ENCODE measurements at places on chromosomes 6 and 20.
A peak's percentile ranks its signal among the peaks of the same experiment; 100 is the strongest.

DNA sequence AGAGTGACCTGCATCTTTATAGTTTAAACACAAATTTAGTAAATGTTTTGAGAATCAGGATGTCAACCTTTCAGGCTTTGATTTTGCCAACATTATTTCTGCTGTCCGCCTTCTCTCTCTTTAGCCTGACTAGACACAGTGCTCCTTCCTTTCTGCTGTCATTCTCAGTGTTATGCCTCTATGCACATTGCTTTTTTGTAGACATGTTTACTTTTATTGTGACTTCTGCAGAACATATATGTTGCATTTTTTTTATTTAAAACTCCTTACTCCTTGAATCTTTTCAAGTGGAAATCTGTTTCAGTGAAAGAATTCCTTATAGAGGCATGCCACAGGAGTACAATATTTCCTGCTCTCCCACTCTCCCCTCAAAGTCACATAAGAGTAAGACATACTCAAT, 64.2 kb downstream of the LAMA4 start:
- DNase-seq = no peak

GRCh38 chr6:24963339-24963738, 27.6 kb upstream of the RIPOR2 start:
- no peak for DNase-seq

DNA sequence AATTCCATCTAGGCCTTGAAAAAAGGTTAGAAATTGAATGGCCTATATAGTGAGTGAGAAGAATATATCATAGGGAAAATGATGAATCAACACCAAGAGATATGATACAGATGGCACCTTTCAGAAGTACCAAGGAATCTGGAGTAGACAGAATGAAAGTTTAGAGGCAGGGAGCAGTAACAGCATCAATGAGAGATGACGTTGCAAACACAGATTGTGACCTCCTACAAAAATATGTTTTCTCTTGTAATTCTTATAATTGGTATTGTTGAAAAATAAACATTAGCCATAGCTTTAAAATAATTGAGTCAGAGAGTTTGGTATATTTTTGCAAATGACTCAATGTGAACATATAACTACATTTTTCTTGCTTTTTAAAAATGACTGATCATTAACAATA, 1223.1 kb upstream of the GJE1 start:
- DNase-seq = no peak

DNA sequence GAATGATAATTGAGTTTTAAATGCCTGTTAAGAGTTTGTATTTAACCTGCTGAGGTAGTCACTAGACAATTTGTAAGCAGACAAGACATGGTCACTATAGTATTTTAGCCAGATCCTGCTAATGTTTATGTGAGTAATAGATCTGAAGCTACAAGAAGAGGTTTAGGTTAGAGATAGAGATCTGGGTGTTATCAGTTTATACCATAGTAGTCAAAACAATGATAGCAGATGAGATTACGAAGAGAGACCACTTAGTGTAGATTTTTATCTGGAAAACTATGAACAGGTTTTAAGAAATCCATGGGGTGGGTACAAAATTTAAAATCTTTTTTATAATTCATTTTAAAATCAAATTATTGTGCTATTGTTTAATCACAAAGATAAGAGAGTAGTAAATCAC, 47.5 kb downstream of the PHIP start:
- no peak for DNase-seq

DNA sequence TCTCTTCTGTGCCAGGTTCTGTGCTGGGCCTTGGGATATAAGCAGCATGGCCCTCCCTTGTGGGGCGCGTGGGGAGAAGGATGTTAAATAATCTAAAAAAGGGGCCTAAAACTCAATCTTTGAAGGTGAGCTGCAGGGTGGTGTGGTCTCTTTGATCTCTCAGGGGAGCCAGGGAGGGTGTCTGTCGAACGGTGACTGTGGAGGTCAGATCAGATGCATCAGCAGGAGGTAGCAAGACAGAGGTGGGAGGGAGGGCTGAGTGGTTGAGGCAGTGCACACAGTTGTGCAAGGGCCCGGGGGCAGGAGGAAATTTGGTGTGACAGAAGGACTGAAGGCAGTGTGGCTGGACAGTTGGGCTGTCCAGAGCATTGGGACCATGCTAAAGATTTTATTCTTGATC, 287.3 kb downstream of the BMP7 start:
- no peak for DNase-seq

DNA sequence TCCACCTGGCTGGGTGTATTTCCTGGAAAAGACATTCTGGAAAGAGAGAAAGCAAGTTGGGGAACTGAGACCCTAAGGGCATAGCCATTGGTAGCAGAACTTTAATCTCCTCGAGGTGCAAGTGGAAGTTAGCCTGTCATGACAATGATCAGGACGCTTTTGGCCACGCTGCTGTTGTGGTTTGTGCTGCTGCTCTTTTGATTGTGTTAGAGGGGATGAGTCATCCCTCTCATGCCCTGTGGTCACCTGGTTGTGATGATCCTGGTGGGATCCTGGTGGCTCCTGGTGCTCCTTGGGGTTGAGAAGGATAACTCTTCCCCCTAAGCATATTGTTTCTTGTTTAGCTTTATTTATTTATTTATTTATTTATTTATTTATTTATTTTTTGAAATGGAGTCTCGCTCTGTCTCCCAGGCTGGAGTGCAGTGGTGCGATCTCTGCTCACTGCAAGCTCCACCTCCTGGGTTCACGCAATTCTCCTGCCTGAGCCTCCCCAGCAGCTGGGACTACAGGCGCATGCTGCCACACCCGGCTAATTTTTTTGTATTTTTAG, 350.3 kb downstream of the KIF16B start:
- DNase-seq = no peak

DNA sequence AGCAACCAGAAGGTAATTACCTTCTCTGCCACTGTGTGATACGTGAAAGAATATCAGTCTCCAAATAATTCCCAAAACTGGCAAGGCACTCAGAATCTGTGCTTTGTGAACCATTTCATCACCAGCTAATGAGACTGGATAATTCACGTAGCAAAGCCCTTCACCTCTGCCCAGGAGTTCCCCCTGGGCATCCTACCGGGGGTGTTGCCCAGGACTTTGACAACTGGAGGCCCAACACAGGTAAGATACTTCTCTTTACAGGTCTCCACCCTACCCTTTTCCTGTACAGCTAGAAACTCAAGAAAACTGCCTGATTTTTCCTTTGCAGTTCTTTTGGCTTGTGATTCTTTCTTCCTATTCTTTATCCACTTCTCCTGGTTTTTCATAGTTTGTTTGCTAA, 2.7 kb upstream of the CD24 start:
- no peak for DNase-seq

DNA sequence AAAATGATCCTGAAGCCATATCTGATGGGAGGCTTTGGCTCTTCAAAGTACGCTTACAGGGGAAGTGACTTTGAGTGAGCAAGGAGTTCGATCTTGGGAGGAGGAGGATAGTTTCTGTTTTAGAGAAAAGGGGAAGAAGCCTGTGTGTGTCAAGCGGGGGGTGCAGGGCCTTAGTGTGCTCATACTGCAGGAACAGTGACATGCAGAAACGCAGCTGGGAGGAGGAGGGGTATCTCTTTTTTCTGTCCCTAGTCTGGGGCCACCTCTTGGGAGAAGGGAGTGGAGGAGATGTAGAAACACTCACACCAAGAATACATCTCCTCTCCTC, 19.8 kb downstream of the SIRPD start:
- no peak for DNase-seq

- no peak for DNase-seq
Measured at GRCh38 chr6:61980622-61981021, 305.4 kb downstream of the KHDRBS2 start.

GRCh38 chr6:32181915-32182529, 2.0 kb downstream of the AGER start:
- no peak for DNase-seq

DNA sequence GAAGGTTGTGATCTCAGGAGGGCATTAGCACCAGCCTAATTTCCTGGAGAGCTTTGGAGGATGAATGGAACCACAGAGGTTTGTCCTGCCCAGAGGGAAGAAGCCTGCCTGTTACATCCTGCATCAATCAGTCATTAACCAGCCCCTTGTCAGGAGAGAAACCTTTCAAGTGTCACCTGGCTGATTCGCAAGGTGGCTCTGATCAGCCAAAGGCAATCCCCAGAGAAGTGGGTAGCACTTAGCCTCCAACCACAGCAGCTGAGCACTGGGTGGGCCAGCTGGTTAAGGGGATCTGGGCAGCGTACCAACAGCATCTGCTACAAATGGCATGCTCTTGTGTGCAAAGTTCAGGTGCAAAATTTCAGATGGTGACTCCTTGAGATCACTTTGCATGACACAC, 26.9 kb downstream of the ANKEF1 start:
- no peak for DNase-seq

DNA sequence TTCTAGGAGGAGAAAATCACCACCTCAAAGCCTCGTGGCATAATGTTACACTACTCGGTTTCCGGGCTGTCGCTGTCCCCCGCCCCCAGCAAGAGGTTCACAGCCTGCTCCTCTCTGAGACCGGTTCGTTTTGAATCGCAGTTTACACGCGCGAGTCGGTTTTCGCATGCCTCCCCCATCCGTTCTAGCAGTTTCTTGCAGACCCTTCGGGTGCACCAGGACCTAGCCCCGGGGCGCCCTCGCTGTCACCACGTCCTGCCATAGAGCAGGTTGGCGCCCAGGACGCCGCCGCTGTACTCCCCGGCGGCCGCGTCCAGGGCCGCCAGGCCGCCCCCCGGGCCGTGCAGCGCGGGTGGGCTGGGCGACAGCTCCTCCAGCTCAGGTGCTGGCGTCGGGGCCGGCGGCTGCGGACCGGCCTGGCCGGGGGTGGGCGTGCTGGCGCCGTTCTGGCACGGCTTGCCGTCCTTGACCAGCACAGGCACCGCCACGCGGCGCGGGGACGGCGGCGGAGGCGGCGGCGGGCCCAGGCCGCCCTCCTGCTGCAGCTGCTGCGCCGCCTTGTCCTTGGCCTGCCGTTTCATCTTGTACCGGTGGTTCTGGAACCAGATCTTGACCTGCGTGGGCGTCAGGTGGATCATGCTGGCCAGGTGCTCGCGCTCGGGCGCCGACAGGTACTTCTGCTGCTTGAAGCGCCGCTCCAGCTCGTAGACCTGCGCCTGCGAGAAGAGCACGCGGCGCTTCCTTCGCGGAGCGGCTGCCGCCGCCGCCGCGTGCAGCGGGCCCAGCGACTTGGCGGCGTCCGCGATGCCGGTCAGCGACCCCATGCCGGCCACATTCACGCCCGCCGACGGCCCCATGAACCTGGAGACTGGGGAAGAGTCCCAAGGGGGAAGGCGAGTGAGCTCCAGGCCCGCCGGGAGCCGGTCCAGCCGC, 1.4 kb downstream of the NKX2-4 start:
- DNase-seq = no peak

GRCh38 chr6:26272171-26272637, 92.8 kb upstream of the BTN3A2 start:
- DNase-seq = peak; percentile 14

DNA sequence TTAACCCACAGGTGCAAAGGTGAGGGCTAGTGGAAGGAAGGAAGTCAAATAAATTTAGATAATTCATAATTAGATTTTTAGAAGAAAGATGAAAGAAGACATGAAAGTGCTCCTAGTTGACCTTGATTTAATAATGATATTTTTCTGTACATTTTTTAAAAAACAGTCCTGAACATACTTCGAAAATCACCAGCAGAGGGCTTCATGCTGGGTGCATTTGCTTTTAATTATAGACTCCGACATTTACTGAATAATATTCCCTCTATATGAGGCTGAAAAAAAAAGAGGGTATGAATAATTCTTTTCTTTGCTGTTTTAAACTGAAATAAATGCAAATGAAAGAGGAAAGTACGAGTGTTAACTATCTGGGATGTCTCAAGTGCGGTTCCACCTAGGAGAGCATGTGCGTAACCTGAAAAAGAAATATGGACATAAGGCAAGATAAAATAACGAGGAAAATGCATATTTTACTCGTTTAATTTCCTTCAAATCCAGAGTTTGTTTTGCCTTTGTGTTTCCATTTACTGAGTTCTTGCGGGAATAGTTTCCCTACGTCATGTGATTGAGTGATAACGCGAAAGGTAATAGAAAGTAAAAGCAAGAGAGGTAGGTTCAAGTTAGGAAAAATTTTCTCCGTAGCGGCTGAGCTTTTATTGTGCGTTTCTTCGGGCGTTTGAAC, 3.1 kb upstream of the TFAP2B start:
- DNase-seq = no peak

DNA sequence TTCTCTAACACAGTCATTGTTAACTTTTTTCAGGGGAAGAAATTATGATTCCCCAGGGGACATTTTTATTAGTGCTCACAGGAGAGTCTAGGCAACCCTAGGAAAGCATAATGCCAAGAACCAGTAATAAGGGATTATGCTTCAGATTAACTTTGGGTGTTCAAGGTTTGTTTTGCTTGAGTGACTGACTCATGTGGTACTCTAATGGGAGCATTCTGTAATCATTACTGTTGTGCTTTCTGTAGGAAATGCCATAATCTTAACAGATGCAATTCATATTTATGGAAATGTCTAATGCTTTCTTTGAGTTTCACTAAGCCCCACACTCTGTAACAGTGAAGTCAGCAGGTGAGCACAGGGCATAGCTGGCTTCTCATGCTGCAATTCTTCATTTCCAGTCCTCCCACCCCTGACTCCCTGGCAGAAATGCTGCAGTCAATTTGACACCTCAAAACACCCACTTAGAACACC, 263.4 kb upstream of the MAN1A1 start:
- DNase-seq = no peak

DNA sequence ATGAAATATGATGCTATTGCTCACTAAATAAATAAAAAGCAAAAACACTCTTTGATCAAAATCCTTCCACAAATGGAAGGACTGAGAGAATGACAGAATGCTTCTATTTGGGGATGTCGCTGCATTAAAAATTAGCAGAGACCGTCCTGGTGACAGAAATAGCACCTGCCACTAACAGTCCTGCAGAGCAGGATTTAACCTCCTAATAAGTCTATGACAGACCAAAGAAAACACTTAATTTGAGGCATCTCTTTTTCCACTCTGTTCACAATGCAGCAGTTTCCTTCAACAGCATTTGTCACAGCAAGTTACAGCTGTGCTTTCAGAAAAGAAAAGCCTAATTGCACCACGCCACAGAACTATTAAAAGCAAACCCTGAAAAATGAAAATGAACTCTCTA, 140.6 kb upstream of the BEND6 start:
- DNase-seq = no peak

- DNase-seq = no peak
Measured at GRCh38 chr6:44132476-44132875, 5.1 kb downstream of the TMEM63B start.

GRCh38 chr6:109024784-109025183, 69.9 kb downstream of the SESN1 start:
- no peak for DNase-seq

DNA sequence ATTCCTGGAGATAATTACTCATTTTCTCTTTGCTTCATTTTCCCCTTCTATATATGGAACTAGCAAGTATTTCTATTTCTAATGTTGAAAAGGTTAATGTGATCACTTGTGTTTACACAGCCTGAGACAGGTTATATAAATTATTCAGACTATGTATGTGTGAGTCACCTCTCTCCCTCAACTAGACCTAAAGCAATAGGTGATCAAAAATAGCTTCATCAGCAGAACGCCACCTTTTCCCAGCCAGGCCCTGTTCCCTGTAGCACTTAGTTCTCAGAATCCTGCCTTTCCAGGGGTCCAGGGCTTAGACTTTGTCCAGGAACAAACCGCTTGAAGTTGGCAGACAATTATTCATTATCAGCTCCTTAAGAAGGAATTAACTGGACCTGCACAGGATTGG, 125.3 kb upstream of the EXOC2 start:
- DNase-seq = no peak
